ENCODE measurements at places on chromosomes 4 and X. TPM values are rescaled to one million over a fixed set of nuclear protein-coding genes. Genes with fewer than 3 reads are reported as not detected.

- DNase-seq, result peak; percentile 50
Observed at GRCh38 chrX:119240356-119240755, 4.3 kb downstream of the PGRMC1 start.

- DNase-seq, result no peak
Observed at GRCh38 chr4:168759959-168760527, 250.0 kb downstream of the CBR4 start.

- DNase-seq, result no peak
Observed at GRCh38 chr4:10366628-10367027, 90.6 kb downstream of the ZNF518B start.

DNA sequence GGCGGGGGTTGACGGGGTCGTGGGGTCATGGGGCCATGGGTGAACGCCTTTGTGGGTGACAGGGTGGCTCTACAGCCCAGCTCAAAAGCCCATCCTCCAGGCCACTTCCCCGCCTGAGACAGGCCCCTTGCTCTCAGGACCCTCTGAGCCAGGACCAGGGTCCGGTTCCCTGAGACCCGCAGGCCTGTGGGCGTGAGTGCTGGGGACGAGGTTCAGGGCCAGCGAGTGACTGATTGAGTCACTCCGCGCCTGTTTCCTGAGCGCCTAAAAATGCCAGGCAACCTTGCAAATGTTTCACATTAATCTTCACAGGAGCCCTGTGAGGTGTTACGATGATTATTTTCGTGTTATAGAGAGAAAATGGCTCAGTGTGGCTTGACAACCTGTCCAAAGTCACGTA, 97.8 kb downstream of the ZNF674 start:
- DNase-seq, result no peak

GRCh38 chr4:152805071-152805650, 25.4 kb downstream of the ARFIP1 start:
- no peak for DNase-seq

DNA sequence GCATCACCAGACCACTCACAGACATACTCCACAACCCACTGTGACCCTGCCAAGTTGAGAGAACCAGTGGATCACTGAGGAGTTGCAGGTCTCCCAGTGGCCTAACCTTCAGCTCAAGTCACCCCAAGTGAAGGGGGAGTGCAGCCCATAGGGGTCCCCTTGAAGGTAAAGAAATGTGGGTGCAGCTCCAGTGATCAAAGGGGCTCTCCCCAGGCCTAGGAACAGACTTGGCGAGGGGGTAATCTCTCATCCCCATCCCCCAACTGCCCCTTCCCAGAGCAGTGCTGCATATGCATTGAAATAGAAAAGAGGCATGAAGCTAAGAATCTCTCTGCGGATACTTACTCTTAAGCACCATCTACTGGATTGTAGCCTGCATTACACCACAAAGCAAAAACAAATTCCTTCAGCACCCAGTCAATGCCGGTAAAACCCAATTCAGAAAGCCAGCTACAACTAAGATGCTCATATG, 27.0 kb downstream of the MAGEE1 start:
- DNase-seq, result peak; percentile 4

DNA sequence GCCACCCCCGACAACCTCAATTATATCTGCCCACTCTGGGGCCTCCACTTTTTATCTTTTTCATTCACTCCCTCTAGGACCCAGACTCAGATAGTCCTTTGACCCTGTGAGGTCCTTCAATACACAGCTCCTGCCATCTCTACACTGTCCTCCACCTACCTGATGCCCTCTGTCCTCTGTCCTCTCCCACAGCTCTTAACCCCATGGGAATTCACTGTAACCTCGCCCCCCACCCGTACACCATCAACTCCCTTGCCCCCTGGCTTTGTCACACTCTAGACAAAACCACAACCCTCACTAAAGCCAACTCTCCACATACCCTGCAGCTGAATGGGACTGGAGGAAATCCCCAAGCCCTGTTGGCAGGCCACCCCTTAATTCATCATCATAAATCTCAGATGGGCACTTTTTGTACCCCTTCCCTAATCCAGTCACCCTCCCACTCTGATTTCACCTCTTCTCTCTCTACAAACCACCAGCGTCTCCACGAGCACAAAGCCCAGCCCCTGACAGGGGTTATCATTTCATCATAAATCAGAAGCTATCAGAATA, 52.3 kb upstream of the ENPP6 start:
- DNase-seq, result no peak

DNA sequence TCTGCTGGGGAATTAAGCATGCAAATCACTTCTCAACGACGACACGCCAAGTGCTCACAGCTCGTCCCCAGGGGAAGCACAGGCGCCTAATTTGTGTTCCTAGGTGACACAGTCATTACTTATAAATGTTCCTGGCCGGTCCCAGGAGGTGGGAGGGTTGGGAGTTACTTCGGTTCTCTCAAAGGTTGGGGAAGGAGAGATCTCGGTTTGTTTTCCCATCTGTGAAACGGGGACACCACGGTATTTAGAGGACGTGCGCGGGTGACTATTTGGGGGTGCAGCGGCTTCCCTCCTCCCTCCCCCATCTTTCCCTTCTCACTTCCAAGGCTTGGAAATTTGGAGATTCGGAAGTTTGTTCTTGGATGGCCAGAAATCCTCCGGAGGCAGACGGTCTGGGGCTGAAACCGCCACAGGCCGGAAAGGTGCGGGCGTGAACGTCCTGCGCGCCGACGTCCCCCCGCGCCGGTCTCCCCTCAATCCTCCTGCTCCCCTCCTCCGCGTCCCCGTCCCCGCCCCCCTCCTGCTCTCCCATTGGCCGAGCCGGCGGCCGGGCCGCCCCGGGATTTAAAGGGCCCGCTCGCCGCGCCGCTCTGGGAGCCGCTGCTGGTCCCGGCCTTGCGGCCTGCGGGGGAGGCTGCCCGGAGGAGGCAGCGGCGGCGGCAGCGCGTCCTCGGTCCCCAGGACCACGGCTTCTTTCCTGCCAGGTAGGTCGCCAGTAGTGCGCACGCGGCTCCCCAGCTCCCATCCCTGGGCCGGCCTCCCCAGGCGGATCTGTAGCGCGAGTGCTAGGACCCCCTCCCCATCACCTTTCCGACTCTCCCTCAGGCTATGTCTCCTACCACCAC, at the start of gene PORCN:
Gene PORCN (plus strand): TSS at position 593 of the 845 bp plus-strand sequence. CDS start 829 bp downstream, outside the sequence.
- DNase-seq, result peak; percentile 82

DNA sequence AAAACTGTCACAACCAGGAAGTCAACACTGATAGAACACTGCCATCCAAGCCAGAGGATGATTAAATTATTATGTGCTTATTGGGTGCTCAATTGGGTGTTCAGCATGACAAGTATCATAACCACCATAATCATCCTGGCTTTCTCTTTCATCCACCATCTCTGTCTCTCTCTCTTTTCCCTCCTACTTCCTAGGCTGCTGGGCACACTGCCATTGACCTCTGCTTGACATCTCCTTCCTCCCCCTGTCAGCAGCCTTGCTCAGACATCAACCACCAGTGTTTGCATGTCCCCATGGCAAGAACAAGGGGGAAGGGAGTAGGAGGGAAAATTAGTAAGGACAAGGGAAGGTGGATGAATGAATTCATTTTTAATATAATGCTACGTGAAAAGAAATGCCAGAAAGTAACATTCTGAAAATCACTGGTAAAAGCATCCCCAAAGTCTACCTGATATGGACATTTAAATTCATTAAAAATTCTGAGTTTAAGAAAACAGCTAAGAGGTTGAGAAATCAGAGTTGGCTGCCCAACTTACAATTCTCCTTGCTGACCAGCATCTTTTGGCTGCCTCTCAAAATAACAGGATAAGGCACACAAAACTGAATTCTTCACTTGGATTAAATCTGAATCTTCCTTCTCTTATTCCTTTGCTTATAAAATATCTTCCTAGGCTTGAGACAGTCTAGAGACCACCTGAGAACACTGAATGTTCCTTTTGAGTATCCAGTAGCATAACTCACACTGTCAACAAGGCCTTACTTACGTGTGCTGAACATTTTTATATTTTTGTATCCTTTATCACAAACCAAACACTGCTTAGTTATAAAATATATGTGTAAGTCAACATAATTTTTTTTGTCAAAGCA, 48.5 kb downstream of the SNCA start:
- DNase-seq, result peak; percentile 17

DNA sequence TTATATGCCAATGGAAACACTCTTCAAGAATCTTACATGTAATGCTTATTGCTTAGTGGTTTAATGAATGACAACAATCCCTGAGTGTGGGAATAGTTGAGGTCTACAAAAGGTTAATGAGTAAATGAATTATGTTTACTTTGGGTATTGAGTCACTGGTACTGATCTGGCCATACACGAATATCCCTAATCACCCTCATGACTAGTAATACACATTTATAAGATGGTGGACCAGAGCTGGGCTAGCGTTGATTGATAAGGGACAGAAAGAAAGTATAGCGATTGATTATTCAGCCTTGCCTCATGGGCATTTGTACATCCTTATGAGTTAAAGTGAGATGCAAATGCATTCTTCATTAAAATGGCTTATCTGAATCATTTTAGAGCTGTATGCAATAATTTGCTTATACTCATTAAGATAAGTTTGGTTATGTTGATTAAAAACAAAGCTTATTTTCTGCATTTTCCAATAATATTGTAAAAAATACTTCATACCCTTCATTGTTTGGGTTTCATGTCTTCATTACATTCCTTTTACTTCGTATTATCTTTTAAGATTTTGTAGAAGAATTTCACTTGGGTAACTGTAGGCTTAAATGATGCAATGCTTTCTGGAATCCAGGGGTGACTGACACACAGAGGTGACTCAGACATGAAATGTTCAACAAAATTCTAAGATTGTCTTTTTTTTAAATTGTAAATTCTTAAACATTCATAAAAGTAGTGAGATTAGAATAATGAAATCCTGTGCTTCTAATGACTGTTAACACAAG, 47.4 kb downstream of the FGF2 start:
- no peak for DNase-seq

- DNase-seq, result peak; percentile 46
Observed at GRCh38 chr4:41050880-41051775, 163.2 kb downstream of the APBB2 start.

DNA sequence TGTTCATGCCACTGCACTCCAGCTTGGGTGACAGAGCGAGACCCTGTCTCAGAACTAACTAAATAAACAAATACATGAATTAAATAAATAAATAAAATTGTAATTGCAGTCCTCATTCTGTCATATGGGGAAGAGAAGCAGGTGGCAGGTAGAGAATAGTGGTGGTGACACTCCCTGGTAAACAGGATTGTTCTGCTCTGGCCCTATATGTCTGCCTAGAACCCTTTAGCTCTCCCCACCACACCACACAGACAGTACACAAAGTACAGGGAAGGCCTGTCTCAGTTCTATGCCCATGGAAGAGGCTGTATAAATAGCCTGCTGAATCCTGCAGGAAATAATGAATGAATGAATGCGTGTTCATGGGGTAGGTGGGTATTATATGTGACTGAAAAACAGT, 117.7 kb downstream of the CEP135 start:
- DNase-seq, result no peak

- no peak for DNase-seq
Observed at GRCh38 chrX:55143621-55144020, 54.8 kb downstream of the PAGE2 start.

DNA sequence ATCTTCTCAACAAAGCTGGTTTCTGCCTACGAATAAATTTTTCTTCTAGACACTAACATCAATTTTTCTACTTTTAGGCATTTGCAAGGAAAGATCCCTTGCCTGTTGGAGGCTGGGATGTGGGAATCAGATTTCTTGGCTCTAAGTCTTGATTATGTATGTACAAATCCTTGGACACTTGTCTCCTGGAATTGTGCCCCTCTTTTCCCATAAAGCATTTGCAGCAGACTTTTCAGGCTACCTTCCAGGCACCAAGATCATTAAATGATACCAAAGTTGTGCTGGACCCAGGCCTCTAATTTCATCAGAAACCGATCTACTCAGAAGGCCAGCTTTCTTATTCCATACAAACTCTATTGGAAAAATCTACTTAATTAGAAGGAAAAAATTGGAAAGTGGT, 339.5 kb upstream of the DIPK2B start:
- peak; percentile 81 for DNase-seq

GRCh38 chr4:5945171-5945570, 52.3 kb upstream of the CRMP1 start:
- no peak for DNase-seq

- no peak for DNase-seq
Observed at GRCh38 chr4:42985976-42986375, 93.5 kb downstream of the GRXCR1 start.

DNA sequence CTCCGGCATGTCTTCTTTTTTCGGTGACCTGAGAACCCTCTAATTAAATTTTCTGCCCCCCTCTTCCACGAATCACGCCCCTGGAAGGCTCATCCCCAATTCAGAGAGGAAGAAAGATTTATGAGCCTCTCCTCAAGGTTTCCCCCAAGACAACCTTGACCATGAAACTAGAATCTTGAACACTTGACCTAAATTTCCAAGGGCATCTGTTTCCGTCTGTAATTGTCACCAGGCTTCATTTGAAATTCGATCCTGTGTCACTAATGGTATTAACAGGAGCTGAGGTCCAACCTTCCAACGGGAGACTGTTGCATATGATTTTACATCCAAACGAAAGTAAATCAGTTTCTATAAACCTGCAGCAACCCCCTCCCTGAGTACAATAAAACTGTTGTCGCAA, 139.9 kb upstream of the ZIC3 start:
- DNase-seq, result no peak

DNA sequence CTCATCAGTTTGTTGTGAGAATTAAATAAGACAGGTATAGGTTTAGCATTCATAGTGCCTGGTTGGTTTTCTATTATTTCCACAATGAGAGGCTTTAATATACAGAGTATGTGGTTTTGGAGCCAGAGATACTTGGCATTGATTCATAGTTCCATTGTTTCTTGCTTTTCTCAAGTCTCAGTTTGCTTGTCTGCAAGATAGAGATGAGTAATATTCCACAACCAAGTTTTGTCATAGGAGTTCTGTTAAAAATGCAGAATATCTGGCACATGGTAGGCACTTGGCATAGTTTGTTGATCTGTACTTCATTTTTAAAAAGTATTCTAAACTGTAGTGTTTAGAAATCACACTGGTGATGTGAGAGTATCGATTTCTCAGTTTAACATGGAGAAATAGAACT, 37.5 kb upstream of the EDA2R start:
- peak; percentile 39 for DNase-seq

SLC4A4 gene
- total RNA-seq, result 14.9 TPM

EFNB1 gene
- 63.7 TPM for total RNA-seq

MAGEC3 gene
- total RNA-seq, result 0.04 TPM

NPY1R gene
- 6.8 TPM for total RNA-seq

SMPX gene
- total RNA-seq, result 281 TPM

PAGE2B gene
- not detected for total RNA-seq

UBL4A gene
- 26.2 TPM for total RNA-seq

NOX1 gene
- total RNA-seq, result not detected

C4orf51 gene
- total RNA-seq, result not detected

NPY2R gene
- under 0.01 TPM for total RNA-seq

MMAA gene
- total RNA-seq, result 6.6 TPM

ADH1C gene
- total RNA-seq, result 9.4 TPM
